ENCODE measurements at places on chromosomes 7 and 10.

- DNase-seq = no peak
Observed at GRCh38 chr10:80437227-80437626, 16.9 kb upstream of the TSPAN14 start.

- DNase-seq = no peak
Observed at GRCh38 chr7:99325001-99325493, 651 bp upstream of the ARPC1A start.

DNA sequence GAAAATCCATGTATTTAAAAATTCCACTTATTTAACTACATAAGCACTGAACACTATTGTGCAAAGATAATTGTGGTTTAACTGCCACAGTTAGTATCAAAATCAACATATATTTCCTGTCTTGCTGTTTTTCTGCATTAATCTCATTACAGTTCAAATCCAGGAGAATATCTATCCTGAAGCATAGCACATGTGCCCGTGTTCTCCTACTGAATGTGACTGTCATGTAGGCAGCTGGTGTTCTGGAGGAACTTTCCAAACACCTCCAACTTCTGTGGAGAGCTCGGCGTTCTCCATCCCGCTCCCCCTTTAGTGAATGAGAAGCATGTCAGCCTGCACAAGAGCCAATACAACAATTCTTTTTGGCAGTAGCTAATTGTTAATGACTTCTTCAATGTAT is 76.4 kb upstream of the IKZF1 start:
- no peak for DNase-seq

GRCh38 chr10:34403512-34403911 is 411.6 kb downstream of the PARD3 start:
- DNase-seq = no peak

DNA sequence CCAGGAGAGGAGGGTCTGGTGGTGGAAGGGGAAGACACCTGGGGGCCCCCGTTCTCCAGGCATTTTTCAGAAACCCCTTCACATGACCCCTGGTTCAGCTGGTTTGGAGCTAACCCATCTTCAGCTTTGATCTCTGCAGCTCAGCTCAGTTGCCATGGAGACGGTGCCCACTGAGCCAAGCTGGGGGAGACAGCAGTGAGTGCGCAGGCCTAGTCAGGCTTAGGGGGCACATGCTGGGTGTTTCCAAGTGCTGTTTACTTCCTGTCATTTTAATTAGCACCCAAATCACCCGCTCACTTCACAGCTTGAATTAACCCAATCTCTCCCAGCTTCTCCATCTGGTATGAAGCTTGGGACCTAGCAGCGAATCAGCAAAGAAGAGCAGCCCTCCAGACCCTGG is 9.0 kb downstream of the SPOCK2 start:
- no peak for DNase-seq

DNA sequence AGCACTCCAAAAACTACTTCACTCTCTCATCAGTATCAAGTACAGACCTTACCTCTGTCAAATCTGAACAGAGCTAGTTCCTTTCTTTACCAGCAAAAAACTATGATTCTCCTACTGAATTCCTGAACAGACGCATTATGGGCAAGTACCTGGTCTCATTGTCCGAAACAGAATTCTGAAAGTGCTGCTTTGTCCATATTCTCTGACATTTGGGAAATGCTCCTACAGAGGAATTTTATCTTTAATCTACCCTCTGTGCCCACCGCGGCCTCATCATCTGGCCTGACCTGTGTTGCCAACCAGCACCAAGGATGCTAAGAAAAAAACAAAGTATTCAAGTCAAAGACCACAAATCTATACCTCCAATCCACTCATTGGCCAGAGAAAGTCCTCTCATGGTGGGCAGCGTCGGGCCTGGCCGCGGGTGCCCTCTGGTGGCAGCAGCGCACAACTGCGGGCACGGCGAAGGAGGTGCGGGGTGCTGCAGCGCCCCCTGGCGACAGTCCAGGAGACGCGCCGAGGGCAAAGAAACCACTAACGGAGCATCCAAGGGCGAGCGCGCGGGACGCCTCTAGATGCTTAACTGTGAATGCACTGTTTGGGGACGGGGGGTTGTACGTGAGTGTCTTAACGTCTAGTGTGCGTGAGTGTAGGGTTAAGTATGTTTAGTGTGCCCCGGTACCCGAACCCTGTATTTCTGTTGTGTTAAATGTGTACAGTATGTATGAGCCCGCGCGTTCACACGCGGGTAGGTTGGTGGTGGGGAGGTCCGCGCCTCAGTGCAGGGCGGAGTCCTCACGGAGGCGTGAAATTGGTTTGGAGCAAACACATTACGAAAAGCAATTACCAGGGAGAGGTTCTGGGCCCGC is 5.0 kb upstream of the GBX1 start:
- no peak for DNase-seq

DNA sequence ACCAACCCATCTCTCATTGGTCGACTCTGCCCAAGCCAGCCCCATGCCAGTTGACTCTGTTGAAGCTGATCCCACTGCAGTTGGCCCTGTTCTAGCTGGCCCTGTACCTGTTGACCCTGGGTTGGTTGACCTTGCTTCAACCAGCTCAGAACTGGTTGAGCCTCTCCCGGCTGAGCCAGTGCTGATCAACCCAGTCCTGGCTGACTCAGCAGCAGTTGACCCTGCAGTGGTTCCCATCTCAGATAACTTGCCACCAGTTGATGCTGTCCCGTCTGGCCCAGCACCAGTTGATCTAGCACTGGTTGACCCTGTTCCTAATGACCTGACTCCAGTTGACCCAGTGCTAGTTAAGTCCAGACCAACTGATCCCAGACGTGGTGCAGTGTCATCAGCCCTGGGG is 7.4 kb downstream of the PPRC1 start:
- DNase-seq = no peak

- no peak for DNase-seq
Observed at GRCh38 chr7:6016653-6016966, 7.5 kb downstream of the AIMP2 start.

- DNase-seq = no peak
Observed at GRCh38 chr10:49055221-49055849, 60.0 kb downstream of the VSTM4 start.

DNA sequence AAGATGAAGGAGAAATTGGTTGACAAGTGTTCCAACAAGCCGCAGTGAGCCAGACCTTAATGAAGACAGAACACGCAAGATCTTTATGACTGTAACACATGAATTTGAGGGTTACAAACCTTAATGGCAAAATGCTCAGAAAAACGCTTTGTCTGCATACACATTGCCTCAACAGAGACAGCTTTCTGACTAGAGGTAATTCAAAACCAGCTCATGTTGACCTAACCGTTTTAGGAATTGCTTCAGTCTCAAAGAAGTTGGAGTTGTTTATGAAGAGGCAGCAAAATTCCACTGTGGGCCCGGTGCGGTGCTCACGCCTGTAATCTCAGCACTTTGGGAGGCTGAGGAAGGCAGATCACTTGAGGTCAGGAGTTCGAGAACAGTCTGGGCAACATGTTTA is 2.2 kb upstream of the GTF2I start:
- no peak for DNase-seq

GRCh38 chr10:78175444-78176015 is 141.9 kb downstream of the RPS24 start:
- DNase-seq = no peak

- DNase-seq = no peak
Observed at GRCh38 chr7:112996331-112996871, 90.2 kb downstream of the GPR85 start.

- DNase-seq = no peak
Observed at GRCh38 chr7:146781352-146782116, 664.9 kb downstream of the CNTNAP2 start.

- DNase-seq = no peak
Observed at GRCh38 chr10:17236468-17237148, 8.6 kb downstream of the VIM start.

- DNase-seq = no peak
Observed at GRCh38 chr7:22387583-22387982, 30.6 kb upstream of the RAPGEF5 start.

GRCh38 chr10:117609095-117609795 is 66.7 kb downstream of the EMX2 start:
- no peak for DNase-seq

GRCh38 chr10:95792211-95792780 is 36.3 kb downstream of the ENTPD1 start:
- DNase-seq = no peak

DNA sequence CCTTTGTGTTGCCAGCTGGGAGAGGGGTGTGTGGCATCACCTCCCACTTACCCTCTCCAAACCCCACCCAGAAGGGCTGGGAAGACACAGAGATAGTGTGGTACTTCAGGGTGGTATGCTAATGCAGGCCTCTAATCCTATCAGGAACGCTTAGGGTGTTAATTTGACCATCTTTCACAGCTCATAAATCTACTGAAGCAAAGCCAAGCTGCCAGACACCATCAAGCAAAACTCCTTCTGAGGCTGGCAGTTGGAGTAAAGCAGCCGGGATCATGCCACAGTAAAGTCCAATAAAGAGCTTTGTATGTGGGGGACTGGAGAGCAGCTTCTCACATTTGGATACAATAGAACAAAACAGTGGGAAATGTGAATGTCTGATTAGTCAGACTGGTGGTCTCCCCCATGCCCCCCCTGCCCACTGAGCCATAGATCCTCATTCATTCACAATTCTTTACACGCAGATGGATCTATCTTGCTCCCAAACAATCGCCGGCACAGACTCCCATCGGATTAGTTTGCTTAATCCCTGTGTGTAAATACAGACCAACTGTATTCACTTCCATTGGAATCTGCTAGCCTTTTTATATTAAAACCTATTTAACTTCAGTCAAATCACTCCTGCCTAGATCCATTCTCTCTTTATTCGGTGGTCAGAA is 29.6 kb downstream of the FGFBP3 start:
- no peak for DNase-seq

DNA sequence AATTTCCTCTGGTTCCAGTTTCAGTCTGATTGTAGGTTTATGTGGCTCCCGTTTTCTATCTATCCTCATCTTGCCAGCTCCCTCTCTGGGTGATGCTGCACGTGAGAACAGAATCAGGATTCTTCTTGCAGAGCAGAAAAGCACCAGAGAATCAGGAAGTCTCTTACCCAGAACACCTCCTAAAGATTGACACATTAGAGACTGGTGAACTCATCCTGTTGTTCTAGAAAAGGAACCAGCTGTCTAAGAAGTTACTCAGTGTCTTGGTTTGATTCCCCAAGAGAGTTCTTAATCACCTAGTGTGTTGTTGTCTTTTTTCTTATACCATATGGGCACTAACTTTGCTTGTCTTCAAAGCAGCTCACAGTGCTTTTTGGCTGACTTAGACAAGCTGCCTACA is 152.4 kb downstream of the DGKI start:
- no peak for DNase-seq

GRCh38 chr10:34994565-34995142 is 95.5 kb downstream of the CUL2 start:
- DNase-seq = no peak

DNA sequence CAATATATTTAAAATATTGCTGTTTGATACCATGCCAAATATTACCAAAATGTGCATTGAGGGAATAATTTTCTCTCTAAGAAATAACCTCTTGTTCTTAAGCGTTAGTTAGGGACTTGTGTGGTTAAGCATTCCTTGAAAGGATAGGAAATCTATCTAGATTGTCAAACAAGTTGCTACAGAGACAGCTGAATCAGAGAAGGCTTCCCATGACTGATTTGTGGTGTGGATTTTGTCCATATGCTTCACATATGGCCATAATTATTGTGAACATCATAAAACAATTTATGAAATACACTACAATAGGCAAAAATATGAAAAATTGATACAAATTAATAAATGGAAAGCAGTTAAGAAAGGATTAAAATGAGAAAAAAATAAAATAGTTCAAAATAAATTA is 96.3 kb downstream of the GNAT3 start:
- DNase-seq = no peak

- no peak for DNase-seq
Observed at GRCh38 chr10:103441206-103441605, 11.0 kb downstream of the CALHM2 start.

DNA sequence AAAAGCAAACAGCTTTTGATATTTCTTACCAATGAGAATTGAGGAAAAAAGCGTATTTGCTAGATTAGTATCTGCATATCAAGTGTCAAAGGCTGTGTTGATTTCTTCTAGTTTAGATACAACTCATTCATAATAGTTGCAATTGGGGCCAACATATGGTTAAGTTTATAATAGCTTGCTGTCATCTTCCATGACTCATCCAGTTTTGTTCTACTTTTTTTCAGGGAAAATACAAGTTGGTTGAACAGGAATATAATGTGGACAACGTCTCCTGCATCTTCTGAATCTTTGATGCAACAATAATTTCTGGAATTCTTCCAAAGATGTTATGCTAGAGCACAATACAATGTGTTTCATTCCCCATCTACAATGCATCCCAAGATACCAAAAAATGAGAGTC is 182.0 kb downstream of the THSD7A start:
- no peak for DNase-seq

- DNase-seq = no peak
Observed at GRCh38 chr10:3748484-3748883, 36.5 kb downstream of the KLF6 start.

GRCh38 chr7:47704936-47705335 is 123.0 kb upstream of the TNS3 start:
- DNase-seq = no peak

- no peak for DNase-seq
Observed at GRCh38 chr10:31314256-31315150, 4.5 kb upstream of the ZEB1 start.
